ENCODE measurements at places on chromosomes 11 and 22.

DNA sequence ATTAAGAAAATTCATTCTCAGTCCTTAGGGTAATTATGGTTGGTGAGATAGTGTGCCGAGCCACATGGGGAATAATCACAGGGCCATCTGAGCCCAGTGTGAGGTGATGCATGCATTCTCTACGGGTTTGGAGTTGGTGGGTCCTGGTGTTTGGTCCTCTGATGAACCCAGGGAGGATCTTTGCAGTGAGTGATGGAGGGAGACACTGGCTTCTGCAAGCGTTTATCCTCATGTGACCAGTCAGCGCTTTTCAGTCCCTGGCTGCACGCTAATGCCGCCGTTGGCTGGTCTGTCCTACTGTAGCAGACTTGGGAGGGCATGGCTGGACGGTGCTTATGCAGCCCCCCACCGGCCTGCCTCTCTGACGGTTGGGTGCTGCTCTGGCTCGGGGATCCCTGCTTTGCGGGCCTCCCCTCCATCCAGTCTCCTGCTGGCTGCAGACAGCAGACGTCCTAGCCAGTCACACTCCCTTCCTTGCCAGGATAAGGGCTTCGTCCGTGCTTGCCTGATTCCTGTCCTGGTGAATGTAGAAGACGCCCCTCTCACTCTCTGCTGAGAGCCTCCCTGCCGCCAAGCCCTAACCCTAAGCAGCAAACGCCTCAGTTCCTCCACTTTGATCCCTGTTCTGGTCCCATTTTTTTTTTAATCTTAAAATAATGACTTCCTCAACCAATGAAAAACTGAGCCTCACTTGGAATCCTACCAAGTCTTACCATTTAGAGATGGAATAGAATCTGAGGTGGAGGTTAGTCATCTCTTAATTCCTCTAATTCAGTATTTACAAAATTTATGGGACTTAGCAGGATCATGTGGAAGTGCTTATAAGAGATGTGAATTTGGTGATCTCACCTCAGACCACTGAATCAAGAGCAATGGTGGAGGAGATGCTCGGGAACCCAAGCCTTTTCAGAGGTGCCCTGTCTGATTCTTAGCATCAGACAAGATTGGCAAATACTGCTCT is 143.7 kb upstream of the SORL1-AS1 start:
- DNase-seq = no peak

DNA sequence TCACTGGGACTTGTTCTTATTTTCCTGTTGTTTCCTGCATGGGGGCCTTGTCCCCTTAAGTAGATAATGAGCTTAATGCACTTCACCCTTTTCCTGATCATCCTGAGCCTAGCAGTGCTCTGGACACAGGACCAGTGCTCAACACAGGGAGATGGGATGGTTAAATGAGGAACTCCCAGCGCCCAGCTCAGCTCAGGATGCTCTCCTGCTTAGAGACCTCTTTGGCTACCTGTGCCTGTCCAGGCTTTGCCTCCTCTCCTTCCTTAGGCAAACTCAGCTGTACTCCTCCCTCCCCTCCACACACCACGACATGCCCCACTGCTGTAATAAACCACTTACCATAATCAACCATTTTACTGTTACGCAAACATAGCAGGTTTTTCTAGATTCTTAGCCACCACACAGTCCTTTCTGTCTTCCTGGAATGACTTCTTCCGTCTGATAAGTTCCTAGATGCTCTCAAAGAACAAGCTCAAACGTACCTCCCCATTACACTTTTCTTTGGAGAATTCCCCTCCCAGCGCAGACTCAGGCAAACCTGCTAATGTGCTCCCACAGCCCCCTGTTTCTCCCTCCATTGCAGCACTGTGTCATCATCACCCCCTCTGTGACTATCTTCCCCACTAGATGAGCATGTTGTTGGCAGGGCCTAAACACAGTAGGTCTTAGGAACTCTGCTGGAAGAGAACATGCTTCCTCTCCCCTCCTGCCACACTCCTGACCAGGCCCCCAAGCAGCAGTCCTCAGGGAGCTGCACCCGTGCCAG is 113.6 kb downstream of the MICAL2 start:
- DNase-seq = no peak

DNA sequence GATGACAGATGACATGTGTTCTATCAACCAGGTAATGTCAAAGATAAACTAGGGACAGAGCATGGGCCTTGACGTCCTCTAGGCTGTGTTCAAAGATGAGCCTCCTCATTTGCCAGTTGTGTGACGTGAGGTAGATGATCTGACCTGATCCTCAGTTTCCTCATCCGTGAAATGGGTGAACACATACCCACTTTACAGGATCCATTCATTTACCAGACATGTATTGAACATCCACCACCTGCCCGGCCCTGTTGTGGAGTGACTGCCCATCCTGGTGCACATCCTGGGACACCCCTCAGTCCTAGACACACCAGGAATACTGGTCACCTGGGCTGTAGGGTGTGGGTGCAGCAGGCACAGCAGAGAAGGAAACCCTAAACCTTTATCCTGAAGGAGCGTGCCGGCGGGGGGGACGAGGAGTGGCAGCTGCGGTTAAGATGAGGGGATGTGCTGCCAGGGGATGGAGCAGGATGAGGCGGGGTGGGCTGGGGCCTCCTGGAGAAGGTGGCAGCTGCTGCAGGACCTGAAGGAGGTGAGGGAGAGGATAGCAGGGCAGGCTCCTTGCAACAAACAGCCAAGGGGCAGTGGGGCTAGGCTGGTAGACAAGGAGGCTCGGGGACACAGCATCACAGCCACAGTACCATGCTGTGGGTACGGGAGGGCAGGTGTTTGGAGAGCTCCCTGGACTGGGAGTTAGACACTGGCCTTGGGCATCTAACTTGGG is 8.4 kb downstream of the CLDN5 start:
- no peak for DNase-seq

- DNase-seq = no peak
Measured at GRCh38 chr11:8310743-8311298, 47.1 kb upstream of the LMO1 start.

GRCh38 chr11:32432565-32432964 is 2.8 kb downstream of the WT1 start:
- no peak for DNase-seq

GRCh38 chr22:19766511-19767426 is 6.2 kb downstream of the TBX1 start:
- peak; percentile 82 for DNase-seq

GRCh38 chr11:125282596-125282914 is 118.0 kb downstream of the PKNOX2 start:
- DNase-seq = no peak

DNA sequence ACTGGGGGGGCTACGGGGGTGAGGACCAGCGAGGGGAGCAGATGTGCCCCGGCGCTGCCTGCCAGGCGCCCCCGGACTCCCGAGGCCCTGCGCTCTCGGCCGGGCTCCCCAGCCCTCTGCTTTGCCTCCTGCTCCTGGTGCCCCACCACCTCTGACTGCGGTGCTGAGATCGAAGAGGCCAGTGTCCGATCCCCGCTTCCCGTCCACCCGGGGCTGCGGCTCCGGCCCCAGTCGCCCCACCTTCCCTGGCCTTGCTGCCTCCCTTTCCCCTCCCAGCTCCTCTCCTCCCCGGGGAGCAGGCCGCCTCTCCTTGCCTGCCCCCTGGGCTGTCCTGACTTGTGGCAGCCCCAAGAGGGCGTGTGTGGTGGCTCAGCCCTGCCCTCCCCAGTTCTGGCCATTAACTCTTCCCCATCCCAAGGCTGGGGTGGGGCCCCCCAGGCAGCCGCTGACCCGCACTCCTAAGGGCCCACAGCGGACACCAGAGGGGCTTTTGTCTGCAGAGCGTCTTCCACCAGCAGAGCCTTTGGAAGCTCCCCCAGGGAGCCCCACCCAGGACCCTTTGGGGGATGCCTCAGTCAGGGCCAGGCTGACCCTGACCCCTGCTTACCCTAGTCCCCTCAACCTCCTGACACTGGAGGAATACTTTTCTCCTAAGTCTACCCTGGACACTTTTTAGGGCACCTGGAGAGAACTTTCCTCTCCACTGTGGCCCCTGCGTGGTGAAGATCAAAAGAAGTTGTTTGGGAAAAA is 16.6 kb downstream of the RTN4RL2 start:
- DNase-seq = no peak

GRCh38 chr22:29821291-29822016 is 16.6 kb downstream of the ASCC2 start:
- no peak for DNase-seq

GRCh38 chr22:23117275-23117674 is 24.5 kb downstream of the RSPH14 start:
- no peak for DNase-seq

- DNase-seq = no peak
Measured at GRCh38 chr11:85626496-85626895, 648 bp downstream of the DLG2 start.

DNA sequence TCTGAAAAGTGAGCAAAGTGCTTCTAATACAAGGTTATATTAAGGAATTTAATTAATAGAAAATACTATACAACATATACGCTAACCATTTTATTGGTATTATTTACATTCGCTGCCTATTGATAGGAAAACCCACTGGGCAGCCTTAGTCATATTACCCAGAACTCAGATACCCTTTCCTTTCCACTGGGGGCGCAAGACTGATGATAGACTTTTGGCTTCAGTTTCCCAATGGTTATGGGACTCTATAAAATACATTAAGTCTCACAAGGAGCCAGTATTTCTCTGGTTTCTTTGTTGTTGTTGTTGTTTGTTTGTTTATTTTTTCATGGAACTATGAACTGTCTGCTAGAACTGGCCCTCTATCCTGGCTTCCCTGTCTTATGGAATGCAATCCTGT is 471.1 kb upstream of the KIRREL3 start:
- DNase-seq = no peak

- DNase-seq = no peak
Measured at GRCh38 chr11:101786916-101787315, 127.9 kb upstream of the CEP126 start.

- no peak for DNase-seq
Measured at GRCh38 chr11:113274713-113275582, 39.4 kb upstream of the TTC12 start.

- DNase-seq = peak; percentile 61
Measured at GRCh38 chr11:125348674-125349309, 147.3 kb downstream of the FEZ1 start.

DNA sequence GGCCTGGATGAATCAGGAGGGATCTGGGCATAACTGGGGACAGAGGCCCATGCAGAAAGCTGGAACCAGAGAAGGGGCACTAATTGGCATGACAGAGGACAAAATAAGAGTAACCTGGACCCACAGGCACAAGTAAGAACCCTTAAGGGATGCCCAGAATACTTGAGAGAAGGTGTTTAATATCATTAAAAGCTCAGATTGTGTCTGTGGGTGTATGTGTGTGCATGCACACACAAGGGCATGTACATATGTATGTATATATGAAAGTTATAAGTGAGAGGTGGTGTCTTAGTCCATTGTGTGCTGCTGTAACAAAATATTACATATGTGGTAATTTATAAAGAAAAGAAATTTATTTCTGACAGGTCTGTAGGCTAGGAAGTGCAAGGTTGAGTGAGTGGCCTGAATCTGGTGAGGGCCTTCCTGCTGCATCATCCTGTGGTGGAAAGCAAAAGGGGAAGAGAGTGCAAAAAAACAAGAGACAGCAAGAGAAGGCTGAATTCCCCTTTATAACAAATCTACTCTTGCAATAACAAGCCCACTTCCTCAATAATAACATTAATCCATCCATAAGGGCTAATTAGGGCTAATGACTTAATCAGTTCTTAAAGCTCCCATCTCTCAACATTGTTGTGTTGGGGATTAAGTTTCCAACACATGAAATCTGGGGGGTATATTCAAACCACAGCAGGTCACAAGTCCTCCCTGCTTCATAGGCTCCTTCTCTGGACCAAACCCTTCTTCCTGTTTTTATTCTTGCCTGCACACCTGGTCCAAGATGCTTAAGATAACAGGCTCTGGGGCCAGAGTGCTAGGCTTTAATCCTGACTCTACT is 68.3 kb upstream of the POU2AF2 start:
- no peak for DNase-seq

GRCh38 chr11:17734418-17734911 is at the start of gene KCNC1:
Gene KCNC1, plus strand, starts transcription at chr11:17734781. Its CDS starts 1,222 bp downstream, at chr11:17736003.
- DNase-seq = no peak

GRCh38 chr11:24253237-24253760 is 243.6 kb upstream of the LUZP2 start:
- DNase-seq = no peak

DNA sequence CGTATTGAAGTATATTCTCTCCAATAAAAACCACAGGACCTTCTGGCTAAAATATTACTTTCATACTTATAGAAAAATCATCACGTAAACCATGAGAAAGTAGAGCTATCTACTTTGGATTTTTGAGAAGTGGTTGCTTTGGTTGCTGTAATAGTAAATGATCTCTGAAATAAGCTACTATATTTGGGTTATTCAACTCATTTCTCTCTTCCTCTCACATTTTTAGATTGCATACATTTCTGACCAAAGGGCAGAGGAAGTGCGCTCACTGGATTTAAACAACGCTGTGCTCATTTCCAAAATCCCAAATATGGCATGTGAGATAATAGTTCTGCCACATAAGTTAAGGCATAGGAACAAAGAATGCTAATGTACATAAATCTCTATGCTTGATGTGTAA is 357.0 kb downstream of the LRRC4C start:
- DNase-seq = no peak

DNA sequence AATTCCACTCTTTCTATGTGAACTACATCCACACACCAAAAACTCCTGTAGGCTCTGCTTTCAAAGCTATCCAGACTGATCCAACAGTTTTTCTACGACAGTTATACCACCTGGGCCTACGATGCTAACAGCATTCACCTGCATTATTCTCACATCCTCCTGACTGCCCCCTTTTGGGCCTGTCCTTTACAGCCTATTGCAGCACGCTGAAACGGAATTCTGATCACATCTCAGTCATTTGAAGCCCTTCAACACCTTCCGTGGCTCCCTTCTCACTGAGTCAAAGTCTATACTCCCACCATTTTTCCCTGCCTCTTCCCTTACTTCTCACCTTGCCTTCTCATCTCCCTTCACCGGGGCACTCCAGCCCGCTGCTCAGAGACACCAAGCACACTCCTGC is 791.3 kb upstream of the KIRREL3 start:
- DNase-seq = no peak

- no peak for DNase-seq
Measured at GRCh38 chr11:89184021-89184420, 6.3 kb downstream of the TYR start.

DNA sequence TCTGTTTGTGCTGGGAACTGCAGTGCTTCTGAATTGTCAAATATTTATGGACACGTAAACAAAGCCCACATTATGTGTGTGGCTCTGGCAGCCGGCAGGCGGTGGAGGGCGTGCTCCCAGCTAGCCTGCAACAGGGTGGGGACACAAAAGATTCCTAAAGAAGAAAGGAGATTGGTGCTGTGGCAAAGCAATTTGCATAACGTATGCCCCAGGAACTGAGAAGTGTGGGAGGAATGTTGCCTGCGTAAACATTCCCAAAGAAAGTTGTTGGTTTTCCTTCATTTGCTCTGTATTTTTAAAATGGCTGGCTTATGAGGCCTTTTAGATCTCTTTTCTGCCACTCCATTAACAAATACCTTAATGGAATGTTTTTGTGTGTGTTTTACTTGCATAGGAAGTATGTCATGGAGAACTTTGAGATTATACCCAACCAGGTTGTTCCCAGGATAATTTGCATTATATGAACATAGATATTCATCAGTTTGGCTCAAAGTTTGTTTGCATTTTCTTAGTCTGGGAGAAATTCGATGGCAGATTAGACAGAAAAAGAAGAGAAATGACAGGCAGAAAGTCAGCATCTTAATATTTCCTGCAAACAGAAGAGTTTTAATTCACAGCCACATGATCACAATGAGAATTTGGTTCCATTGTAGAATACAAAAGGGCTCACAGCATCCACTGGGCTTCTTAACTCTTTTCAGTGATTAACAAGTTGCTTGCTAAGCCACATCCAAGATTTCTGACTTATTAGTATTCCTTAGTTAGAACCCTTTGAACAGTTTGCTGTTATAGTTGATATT is 41.8 kb upstream of the DLAT start:
- no peak for DNase-seq
